ENCODE measurements at places on chromosomes 7 and 10.

DNA sequence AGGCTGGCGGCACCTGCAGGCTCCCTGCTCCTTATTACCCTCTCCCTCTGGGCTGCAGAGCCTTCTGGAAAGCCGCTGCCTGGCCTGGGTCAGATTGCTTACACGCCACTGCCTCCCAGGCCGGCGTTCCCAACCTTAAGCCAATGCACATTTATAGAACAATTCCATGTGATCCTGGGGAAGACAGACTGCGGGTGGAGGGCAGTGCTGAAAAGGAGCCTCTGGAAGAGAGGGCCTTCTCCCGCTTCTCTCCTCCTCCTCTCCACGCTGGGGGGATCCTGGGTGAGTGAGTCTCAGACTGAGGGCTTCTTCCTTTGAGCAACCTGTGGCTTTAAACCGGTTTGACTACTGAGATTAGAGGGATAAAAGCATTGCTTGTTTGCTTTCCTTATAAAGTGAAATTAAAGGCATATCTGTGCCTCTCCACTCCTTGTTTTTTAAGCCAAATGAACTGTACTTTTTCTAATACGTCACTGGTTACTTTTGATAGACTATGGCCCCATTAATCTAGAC lies 5.5 kb downstream of the TACC2 start:
- DNase-seq, result no peak

DNA sequence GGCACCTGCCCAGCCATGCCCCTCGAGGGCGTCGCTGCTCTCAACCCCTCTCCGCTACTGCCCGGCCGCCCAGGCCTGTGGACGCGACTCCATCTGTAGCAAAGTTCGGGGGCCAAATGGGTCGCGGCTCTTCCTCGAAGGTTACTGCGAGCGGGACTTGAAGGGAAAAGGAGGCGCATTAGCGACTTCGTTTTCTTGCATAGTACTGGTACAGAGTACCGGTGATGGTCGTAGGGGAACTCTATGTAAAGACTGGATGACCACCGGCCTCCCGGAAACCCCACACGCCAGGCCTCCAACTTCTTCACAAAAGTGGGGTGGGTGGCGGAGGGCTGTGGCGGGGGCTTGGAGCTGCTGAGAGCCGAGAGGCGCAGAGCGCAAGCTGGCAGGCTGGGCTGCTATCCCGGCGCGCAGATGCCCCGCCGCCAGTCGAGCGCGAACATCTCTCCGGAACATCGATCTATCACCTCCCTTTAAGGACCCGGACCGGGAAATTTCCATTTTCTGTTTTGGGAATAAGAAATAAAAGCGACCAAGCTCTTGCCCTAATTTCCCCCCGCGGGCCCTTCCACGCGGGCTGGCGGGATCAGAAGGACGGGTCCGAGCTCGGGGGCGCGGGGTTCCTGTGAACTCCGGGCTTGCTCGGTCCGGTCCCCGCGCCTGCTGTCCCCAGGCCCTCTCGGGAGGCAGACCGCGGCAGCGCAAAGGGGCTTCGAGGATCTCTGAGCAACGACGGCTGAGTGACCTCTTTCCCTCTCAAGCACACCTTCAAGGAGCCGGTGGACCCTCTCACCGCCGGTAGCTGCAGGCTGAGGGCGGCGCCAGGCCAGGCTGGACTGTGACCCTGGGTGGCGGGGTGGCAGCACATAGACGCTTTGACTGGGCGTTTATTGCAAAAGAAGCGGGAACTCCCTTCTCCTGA lies 12.2 kb upstream of the FEZF1 start:
- no peak for DNase-seq

GRCh38 chr10:122258136-122259074 lies 12.7 kb upstream of the BTBD16 start:
- DNase-seq, result no peak

GRCh38 chr7:156034397-156034796 lies 222.1 kb upstream of the SHH start:
- DNase-seq, result no peak

DNA sequence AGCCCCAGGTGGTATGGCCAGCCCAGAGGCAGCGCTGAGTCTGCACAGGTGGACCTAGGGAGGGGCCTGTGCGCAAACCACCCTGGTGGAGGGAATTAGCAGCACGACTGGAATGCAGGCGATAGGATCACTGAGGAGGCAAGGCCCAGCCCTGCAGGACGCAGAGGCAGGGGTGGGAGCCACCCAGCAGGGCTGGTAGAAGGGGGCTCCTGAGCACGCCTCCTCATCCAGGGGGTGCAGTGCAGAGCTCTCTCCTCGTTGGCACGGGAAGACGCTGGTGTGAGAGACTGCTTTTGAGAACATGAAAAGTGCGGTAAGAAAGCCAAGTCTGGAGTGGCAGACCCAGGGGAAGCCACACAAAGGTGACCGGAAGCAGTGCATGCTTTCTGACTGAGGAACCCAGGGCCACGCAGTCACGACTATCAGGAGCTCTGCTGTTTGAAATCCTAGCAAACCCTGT lies 6.0 kb downstream of the FXYD4 start:
- no peak for DNase-seq

DNA sequence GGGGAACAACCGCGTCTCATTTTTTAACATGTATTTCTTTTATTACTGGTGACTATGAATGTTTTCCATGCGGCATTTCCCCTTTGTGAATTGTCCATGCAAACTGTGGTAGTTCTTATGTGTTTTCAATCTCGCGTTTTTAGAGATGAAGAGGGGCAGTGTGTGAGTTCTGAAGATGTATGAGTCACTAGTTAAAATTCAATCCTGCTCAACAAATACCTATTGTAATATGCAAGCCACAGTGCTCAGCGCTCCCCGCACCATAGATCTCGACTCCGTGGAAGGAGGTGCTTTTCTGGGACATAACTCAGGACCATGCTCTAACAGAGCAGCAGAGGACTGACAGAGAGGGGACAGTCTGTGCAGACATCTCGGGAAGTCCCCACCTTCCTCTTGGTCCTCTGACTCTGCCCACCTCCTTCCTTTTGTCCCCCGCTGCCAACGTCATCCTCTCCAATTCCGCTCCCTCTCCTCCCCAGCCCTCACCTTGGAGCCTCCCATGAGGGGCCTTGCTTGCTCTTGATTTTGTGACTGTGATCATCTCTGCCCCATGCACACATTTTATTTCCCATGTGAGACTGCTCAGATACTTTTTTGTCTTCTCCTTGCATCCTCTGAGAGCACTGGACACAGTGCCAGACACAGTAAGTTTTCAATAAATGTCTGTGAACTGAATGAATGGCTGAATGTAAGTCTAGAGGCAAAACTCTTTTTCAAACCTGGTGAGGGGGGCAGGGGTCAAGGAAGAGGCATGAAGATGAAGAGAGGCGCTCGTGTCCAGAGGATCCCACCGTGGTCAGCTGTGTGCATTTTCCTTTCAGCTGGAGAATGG lies 42.7 kb upstream of the PLEKHA1 start:
- no peak for DNase-seq

DNA sequence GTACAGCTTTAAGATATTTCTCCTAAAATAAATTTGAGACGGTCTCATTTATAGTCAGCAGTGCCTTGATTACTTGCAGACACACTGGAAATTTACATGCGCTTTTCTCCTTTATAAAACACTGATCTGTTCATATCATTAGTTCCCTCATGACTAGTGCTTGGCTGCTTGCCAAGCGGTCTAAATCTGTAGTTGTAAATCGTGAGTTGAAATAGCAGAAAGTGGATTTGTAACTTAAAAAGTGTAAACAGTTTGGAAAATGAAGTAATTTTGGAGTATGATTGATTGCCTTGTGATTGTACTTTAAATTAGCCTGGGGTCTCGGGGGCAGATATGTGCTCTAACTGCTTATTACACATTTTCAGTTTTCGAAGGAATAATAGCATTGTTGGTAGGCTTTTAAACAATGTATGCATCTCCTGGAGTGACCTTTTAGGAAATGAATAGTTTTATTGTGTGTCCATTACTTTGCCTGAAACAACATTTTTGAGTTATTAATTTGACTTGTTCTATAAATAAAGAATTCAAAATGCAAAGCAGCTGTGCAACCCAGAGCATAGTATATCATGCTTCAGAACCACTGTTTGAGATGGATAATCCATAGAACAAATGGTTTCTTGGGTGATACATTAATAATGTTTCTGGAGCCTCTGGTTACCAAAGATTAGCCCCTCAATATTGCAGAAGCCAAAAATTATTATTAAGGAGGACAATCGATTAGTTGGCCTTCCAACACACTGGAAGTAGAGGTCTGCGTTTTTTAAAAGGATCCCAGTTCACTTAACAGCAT lies 73.3 kb downstream of the ARID5B start:
- no peak for DNase-seq

- DNase-seq, result no peak
Observed at GRCh38 chr7:114160925-114161324, 242.1 kb upstream of the PPP1R3A start.

- no peak for DNase-seq
Observed at GRCh38 chr7:142428094-142428493, 170.2 kb upstream of the PRSS58 start.

- no peak for DNase-seq
Observed at GRCh38 chr7:151851782-151852181, 25.1 kb downstream of the PRKAG2 start.

GRCh38 chr10:11639849-11640764 lies 28.7 kb upstream of the USP6NL start:
- no peak for DNase-seq

DNA sequence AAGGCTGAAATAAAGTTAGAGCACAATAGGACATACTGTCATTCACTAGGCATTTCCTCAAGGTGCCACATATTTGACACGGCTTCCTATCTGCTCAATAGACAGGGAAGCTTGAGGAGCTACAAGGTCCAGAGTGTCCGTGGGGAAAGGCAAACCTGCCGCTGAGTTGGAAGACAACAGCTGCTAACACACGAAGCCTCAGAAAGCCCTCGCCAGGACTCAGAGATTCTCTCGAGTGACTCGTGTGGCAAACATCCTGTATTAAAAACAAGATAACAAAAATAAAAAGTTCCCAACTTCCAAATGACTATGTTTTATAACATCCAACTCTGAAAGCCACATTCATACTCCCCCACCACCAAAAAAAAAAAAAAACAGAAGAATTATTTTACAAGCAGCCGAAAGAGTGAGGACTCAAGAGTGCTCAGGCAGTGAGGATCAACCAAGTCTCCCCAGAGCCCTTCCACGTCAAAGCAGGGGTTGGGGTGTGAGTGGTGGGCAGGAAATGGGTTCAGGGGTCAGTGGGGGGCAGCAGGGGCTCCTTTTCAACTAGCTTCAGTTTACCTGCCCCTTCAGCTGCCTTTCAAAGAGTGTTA lies 67.6 kb downstream of the STK17A start:
- DNase-seq, result no peak

GRCh38 chr10:43166207-43166879 lies 28.1 kb downstream of the CSGALNACT2 start:
- DNase-seq, result no peak

DNA sequence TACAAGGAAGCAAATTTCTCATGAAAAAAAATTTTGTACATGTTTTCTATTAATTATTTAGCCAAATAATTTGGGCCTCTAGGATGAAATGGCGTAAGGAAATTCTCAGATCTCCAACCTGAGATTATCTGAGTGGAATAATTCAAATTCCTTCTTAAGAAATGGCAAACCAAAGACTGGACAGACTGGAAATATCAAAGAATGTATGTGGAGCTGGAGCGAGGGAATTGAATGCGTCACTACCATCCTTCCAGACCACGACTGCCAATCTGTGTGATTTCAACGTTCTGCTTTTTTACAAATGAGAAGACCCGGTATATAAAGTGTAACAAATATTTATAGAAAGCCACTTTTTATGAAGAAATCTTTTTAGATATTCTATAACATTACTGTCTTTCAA lies 12.4 kb upstream of the BLNK start:
- DNase-seq, result no peak

- DNase-seq, result no peak
Observed at GRCh38 chr7:50851451-50851850, 68.8 kb upstream of the GRB10 start.

DNA sequence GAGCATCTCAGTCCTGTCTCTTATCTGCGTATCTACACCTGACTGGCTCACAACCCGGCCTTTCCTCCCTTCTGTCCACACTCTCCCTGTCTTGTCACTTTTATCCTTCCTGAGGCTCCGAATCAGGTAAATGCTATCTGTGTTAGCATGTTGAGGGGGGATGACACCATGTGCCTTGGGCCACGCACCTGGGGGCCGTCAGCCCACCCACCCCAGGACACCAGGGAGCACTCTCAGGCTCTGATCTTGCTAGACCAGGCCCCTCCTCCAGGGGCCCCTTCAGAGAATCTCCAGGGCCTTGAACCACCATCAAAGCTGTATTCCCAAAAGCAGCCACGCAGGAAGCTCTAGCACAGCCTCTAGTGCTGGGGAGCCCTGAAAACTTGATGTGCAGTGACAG lies 278.7 kb upstream of the SHH start:
- no peak for DNase-seq

DNA sequence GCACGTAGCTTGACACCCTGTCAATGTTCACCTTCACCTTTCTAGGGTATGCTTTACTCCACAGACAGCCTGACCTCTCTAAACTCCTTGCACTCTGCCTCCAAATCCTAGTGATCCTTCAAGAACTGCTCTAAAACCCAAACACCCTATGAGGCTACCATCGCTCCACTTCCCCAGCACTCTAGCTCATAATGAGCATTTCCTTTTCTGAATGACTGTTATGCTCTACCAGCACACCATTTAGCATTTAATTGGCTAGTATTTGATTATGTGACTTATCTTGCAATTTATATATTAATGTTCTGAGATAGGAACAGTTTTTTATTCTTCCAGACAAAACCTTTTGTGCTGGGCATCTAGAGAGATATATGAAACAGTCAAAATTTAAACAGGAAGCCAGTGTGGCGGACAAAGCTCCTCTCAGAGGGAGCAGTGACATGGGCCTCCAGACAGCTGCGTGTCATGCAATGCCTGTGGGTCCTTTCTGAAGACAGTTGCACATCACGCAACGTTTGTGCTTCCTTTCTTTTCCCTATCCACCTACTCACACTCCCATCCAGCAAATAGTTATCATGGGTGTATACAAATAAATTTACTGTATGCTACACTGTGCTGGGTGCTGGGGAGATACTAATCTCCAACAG lies 86.3 kb downstream of the ALOX5 start:
- no peak for DNase-seq

- DNase-seq, result no peak
Observed at GRCh38 chr7:35267411-35267810, 13.5 kb upstream of the TBX20 start.

DNA sequence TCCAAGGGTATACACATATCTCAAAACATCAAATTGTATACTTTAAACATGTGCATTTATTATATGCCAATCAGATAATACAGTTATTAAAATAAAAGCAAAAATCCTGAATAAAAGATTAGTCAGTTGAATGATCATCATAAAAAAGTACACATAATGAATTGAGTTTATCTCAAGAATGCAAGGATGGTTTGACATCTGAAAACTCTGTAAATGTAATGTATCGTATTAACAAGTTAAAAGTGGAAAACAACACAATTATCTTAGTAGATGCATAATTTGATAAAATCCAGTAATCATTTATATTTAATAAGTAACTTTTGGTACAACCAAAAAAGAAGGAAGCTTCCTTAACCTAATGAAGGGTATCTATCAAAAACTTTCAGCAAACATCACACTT lies 86.6 kb downstream of the COL28A1 start:
- DNase-seq, result no peak

DNA sequence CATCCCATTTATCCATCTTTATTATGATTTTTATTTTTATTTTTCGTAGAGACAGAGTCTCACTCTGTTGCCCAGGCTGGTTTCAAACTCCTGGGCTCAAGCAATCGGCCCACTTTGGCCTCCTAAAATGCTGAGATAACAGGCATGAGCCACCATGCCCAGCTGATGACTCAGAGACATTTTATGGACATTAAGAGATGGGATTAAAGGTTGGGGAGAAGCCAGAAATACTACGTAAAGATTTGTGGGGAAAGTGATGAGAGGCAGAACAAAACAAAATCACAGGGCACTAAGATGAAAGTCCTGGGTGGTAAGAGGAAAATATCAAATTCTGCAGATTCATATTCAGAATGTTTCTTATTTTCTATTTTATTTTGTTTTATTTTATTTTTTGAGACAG lies 7.6 kb downstream of the WNT8B start:
- DNase-seq, result no peak

All from activated naive CD4-positive, alpha-beta T cell (primary cell).